ENCODE measurements at places on chromosomes 7 and 10.

DNA sequence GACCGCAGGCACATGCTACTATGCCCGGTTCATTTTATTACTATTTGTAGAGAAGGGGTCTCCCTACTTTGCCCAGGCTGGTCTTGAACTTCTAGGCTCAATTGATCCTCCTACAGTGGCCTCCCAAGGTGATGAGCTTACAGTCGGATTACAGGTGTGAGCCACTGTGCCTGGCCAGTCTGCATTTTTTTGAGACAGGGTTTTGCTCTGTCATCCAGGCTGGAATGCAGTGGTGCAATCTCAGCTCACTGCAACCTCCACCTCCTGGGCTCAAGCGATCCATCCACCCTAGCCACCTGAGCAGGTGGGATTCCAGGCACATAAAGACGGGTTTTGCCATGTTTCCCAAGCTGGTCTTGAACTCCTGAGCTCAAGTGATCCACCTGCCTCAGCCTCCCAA is 2.3 kb upstream of the H2BK1 start:
- no peak for DNase-seq

- DNase-seq, result no peak
Measured at GRCh38 chr10:59222788-59223187, 46.3 kb downstream of the PHYHIPL start.

DNA sequence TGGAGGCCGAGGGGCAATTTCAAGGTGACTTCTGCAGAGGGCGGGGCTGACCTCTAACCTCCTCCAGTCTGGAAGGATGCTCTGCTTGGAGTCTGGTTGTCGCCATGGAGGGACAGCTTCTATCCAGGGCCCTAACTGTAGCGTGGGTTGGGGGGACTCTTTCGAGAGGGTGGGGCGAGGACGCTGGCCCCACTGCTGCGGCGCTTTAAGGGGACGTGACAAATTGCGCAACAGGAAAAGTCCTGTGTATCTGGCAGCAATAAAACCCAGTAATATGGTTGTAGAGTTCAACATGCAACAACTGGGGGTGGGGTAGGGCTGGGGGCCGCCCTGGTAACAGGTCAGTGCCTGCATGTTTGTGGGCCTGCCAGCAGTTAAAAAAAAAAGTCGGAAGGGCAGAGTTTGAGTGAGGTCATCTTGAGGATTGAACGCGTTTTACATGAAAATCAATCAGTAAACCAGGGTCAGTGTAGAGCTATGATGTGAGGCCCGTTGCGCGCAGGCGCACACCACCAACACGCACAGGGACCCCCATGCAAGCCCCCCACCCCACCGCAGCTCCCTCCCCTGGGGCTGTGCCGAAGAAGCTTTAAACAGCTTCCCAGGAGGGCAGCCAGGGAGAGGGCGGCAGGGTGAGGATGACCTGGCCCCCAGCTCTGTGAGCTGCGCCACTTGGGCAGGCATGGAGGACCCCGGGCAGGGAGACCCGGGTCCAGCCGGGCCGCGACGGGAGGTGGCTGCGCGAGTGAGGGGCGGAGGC is 4.3 kb downstream of the SHH start:
- DNase-seq, result no peak

DNA sequence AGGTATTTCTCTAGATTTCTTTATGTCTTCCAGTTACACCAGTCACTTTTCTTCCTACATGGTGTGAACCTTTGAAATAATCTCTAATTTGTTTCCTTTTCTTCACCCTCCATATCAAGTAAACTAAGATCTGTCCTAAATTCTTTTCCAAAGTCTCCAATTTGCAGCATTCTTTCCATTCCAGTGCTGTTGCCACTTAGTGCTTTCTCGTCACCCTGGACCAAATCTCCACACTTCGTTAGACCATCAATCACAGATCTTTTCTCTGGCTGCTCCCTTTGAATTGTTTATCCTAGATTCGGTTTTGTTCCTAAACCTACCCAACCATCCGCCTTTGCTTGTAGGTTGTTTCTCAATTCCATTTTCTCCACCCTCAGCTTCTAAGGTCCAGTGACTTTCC is 74.7 kb downstream of the DYNC1I1 start:
- no peak for DNase-seq

DNA sequence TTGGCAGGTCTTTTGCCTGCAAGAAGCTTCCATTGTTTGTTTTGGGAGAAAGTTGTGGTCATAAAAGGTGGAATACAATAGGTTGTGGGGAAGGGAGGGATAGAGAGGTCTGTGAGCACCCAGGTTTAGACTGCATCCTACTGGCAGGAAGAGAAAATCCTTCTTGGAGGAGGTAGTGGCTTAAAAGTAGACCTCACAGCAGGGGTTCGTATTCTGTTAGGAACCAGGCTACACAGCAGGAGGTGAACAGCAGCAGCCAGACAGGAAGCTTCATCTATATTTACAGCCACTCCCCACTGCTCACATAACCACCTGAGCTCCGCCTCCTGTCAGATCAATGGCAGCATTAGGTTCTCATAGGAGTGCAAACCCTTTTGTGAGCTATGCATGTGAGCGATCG is 245.3 kb downstream of the NSUN6 start:
- DNase-seq, result no peak

DNA sequence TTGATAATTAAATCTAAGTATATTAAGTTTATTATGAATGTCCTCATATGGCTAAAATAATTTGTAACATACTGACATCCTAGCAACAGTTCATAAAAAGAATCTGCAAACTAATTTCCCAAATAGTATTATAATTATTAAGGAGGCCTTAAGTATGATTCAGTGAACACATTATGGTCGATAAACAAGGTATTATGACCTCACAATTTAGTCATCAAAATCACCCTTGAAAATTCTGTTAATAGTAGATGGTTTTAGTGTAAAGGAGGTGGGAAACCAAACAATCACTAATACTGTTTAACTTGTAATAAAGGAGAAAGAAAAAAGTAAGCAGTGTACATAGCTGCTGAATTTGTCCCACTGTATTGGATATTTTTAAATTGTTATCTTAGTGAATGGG is 2.1 kb downstream of the ETV1 start:
- no peak for DNase-seq

- DNase-seq, result no peak
Measured at GRCh38 chr10:88115968-88116367, 252.5 kb downstream of the PTEN start.

DNA sequence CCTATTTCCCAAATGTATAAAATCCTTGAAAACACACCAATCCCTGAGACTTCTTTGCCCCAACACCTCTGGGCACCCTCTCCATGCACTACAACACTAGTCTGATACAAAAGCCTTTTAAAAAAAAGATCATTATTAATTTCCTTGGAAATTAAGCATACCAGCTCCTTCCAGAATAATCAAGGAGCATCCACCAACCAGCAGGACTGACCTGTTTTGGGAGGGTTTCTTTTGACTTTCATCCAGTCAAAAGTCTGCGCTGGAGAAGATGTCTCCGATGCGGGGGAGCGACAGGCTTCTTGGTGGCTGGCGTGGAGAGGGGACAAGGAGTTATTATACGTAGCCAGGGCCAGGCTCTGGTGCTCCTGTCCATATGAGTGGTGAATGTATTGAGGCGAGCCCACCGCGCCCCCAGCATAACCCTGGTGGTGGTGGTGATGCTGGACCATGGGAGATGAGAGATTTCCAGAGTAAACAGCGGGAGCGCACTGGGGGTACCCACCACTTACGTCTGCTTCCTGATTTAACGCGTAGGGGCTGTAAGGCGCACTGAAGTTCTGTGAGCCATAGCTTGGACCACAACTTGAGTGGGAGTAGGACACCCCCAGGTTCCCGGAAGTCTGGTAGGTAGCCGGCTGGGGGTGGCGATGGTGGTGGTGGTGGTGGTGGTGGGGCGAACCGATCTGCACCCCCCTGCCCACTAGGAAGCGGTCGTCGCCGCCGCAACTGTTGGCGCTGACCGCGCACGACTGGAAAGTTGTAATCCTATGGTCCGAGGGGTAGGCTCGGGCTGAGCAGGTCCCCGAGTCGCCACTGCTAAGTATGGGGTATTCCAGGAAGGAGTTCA is 527 bp downstream of the HOXA1 start:
- no peak for DNase-seq

- no peak for DNase-seq
Measured at GRCh38 chr10:104306897-104307296, 31.4 kb downstream of the ITPRIP start.

DNA sequence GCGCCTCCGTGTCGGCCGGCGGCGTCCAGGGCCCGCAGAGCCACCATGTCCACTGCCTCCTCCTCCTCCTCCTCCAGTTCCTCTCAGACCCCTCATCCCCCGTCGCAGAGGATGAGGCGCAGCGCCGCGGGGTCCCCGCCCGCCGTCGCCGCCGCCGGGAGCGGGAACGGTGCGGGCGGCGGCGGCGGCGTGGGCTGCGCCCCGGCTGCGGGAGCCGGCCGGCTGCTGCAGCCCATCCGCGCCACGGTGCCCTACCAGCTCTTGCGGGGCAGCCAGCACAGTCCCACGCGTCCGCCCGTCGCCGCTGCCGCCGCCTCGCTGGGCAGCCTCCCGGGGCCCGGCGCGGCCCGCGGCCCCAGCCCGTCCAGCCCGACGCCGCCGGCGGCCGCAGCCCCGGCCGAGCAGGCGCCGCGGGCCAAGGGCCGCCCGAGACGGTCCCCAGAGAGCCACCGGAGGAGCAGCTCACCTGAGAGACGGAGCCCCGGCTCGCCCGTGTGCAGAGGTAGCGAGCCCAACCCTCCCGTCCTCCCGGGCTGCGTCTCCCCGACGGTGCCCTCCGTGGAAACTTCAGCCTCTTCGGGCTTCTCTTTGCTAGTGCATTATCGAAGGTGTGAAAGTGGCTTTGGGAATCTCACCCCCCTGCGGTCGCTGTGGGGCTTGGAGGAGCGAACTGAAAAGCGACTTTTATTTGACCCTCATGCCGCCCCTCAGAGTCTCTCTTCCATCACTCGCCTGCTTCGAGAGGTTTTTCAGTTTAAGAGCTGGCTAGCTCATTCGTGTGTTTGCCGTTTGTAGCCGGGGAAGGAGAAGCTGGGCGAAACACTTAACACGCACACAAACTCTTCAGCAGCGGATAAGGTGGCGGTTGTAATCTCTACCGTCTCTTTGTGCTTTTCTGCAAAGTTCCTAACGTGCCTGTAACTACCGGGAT is 975 bp downstream of the GLCCI1 start:
- DNase-seq, result peak; percentile 13

GRCh38 chr10:104334561-104334960 is 3.7 kb downstream of the ITPRIP start:
- DNase-seq, result no peak

DNA sequence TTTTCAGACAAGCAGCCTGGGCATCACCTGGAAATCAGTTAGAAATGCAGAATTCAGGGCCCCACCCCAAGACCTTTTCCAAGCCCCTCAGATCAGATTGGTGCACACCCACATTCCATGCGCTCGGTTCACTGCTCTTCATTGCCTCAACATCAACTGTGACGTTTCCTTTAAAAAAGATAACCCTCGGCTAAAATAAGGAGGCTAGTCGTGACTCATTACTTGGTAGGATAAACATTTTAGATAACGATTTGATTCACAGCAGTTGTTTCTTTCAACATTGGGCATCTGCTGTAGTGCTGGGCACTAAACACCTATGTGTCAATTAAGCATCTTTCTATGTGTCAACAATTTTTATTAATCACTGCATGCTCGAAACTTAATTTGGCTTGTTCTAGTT is 191.1 kb upstream of the LRGUK start:
- no peak for DNase-seq

GRCh38 chr7:141416650-141417270 is 134.4 kb upstream of the AGK start:
- no peak for DNase-seq

DNA sequence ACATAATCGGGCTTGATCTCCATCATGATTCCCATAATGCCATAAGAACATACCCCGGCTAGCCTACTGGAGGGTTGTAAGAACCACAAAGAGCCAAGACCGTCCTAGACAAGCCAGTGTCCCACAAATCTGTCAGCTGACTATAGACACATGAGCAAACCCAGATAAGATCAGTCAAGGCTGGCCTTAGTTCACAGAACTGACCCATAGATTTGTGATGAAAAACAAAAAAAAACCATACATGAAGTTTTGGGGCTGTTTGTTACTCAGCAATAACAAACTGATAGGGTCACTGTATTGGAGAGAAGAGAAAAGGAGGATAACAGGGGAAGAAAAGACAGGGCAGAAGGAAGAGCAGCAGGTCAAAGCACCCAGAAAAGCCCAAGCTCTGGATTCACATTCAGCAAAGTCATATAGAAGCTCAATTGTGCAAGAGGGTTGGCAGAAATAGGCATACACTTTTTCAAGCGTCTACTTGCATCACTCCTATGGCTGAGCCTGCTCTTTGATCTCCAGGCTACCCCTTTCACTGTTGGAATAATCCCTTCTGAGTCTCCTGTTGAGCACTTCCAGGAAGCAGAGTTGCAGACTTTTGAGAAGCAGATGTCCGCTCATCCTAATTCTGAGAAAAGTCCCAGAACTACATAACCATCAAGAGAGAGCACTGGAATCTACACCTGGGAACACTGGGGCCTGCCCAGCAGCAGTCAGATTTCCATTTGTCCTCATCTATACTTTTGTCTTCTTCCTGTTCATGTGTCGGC is 122.0 kb upstream of the HABP2 start:
- peak; percentile 15 for DNase-seq

- no peak for DNase-seq
Measured at GRCh38 chr7:95106401-95106800, 199.0 kb downstream of the PPP1R9A start.

DNA sequence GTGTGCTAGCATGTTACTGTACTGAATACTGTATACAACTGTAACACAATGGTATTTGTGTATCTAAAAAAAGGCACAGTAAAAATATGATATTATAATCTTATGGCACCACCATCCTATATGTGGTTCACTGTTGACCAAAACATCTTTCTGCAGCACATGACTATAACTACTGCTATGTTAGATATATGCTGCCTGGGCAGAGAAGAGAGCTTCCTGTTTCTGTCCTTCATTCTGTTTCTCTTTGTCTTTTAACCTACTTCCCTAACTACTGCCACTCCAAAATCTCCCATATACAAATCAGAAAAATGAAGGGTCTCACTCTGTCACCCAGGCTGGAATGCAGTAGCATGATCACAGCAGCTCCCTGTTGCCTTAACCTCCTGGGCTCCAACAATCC is 8.8 kb upstream of the FGL2 start:
- DNase-seq, result peak; percentile 72

DNA sequence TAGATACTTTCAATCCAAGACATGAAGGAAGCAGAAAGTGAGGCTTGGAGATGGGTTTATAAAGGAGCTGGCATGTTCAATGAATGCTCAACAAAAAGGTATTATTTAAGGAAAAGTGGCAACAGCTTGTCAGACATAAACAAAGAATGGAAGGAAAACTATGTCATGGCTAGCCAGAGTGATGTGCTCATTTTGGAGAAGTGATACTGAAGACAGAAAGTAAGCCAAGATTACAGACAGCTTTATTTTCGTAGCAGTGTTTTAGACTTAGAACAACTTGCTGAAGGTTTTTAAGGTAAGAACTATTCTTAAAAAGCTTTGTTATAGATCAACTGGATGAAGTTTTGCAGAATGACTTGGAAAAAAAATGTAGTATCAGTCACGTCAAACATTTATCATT is 160.5 kb upstream of the FERD3L start:
- peak; percentile 33 for DNase-seq
